Left ventricle myocardium inferior (tissue), 1 donor: ENCODE measurements at places on chromosomes 7 and 10. TPM values are rescaled to one million over a fixed set of nuclear protein-coding genes. Genes with fewer than 3 reads are reported as not detected.

MRLN gene
- total RNA-seq = not detected

SEMA3D gene
- total RNA-seq = 1.8 TPM

DNA sequence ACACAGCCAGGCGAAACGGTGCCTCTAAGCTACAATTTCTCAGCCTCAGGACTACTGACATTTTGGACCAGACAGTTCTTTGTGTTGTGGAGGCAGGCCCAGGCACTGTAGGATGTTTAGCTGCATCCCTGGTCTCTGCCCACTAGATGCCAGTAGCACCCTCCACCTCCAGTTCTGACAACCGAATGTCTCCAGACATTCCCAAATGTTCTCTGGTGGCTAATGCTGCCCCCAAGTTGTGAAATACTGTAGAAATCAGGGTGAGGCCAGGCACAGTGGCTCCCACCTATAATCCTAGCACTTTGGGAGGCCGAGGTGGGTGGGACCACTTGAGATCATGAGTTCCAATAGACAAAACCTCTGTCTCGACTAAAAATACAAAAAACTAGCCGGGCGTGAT, 18.2 kb downstream of the HNRNPF start:
- H3K27me3 ChIP-seq = no peaks in the 10 kb centered on the region
- H3K4me1 ChIP-seq = peaks cover 64% of the 10 kb centered on the region
- H3K27ac ChIP-seq = peak overlapping the region; percentile 31
- no peak for DNase-seq
- peaks cover 88% of the 10 kb centered on the region for H3K36me3 ChIP-seq
- no peak overlapping the region for H3K4me3 ChIP-seq

- no peaks in the 10 kb centered on the region for H3K27me3 ChIP-seq
- DNase-seq = no peak
- H3K36me3 ChIP-seq = no peaks in the 10 kb centered on the region
- no peaks in the 10 kb centered on the region for H3K4me1 ChIP-seq
- H3K27ac ChIP-seq = no peak overlapping the region
Measured at GRCh38 chr7:106185719-106186118, 73.6 kb upstream of the SYPL1 start.

AGAP4 gene
- total RNA-seq = 6.0 TPM

DNA sequence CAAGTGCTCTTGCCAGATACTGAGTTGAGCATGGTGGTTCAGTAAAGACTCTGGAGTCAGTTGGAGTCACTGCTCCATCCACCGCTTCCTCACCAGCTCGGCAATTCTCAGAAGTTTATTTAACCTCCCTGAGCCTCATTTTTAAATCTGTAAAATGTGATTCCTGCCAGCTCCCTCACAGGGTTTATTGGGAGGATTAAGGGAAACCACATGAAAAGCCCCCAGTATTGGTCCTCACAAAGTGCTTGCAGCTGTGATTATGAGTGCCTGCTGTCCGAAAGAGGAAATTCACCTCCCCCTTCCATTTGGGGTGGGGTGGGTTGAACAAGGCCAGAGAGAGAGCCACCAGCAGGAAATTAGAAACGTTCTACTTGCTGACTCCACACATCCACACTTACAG, 99.0 kb downstream of the AOAH start:
- no peak for DNase-seq
- H3K27ac ChIP-seq = no peak overlapping the region
- no peaks in the 10 kb centered on the region for H3K4me1 ChIP-seq
- H3K27me3 ChIP-seq = peaks cover 5% of the 10 kb centered on the region

ADRA2A gene
- 0.27 TPM for total RNA-seq

DNA sequence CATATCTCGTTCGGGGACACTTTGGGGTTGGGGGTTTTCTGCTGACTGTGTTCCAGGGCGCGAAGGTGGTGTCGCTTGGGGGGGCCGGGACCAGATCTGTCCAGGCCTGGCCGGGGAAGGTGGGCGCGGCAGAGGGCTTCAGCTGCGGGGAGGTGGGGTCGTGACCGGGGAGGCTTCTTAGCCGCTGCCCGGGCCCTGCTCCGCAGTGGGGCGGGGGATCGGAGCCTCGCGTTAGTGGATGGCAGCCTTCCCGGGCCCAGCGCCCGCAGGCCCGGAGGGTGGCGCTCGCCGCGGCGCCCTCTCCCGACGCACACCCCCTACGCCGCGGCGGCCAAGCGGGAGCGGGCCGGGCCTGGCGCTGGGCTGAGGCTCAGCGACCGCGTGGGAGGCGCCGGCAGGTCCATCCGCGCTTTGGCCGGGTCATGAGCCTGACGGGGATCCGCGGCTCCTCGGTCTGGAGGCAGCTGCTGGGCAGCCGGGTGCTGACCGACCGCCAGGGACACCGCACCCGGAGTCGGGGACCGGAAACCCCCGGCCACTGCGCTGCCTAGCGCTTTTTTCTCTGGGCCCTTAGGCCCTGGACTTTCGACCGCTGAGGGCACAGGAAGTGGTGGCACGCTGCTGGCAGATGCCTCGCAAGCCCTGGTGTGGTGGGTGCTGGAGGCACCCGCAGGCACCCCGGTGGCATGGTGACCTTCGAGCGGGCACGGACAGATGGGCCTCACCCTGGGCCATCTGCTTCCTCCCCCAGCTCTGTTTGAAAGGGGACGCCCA, 1.2 kb downstream of the AGAP3 start:
- no peaks in the 10 kb centered on the region for H3K27me3 ChIP-seq
- H3K4me1 ChIP-seq = peaks cover 84% of the 10 kb centered on the region
- DNase-seq = peak; percentile 72
- peak overlapping the region; percentile 88 for H3K27ac ChIP-seq

GRCh38 chr7:27418541-27418940, 175.9 kb downstream of the EVX1 start:
- H3K4me3 ChIP-seq = no peak overlapping the region
- no peaks in the 10 kb centered on the region for H3K4me1 ChIP-seq
- no peak for DNase-seq
- H3K36me3 ChIP-seq = no peaks in the 10 kb centered on the region

DNA sequence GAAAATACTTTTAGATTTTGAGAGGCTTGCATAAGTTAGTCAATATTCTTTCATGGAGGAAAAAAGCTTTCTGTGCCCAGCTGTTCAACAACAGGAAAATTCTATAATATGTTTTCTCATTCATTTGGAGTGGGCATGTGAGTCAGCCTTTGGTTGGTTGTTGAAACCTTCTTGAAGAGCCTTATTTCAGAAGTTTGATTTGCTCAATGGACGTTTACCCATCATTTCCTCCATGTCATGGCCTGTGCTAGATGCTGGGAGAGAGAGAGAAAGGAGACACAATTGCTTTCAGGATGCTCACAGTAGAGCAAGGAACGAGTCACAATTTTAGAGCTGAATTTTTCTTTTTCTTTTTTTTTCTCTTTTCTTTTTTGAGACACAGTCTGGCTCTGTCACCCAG, 181.7 kb downstream of the PRKCQ start:
- no peak overlapping the region for H3K27ac ChIP-seq
- H3K27me3 ChIP-seq = no peaks in the 10 kb centered on the region
- H3K4me1 ChIP-seq = peaks cover 5% of the 10 kb centered on the region
- DNase-seq = no peak
- H3K4me3 ChIP-seq = no peak overlapping the region
- no peaks in the 10 kb centered on the region for H3K36me3 ChIP-seq

RTKN2 gene
- not detected for total RNA-seq

GRCh38 chr10:119643306-119644204, 7.6 kb upstream of the BAG3 start:
- no peaks in the 10 kb centered on the region for H3K36me3 ChIP-seq
- DNase-seq = no peak
- H3K4me1 ChIP-seq = no peaks in the 10 kb centered on the region
- H3K27ac ChIP-seq = no peak overlapping the region
- no peak overlapping the region for H3K4me3 ChIP-seq
- no peaks in the 10 kb centered on the region for H3K27me3 ChIP-seq

- H3K4me3 ChIP-seq = no peak overlapping the region
- H3K27me3 ChIP-seq = no peaks in the 10 kb centered on the region
- DNase-seq = no peak
- H3K36me3 ChIP-seq = no peaks in the 10 kb centered on the region
- H3K27ac ChIP-seq = no peak overlapping the region
Measured at GRCh38 chr7:36034020-36034419, 119.0 kb upstream of the EEPD1 start.

GRCh38 chr7:155073922-155074321, 3.8 kb downstream of the HTR5A start:
- H3K36me3 ChIP-seq = no peaks in the 10 kb centered on the region
- H3K27me3 ChIP-seq = peaks cover 75% of the 10 kb centered on the region
- no peak for DNase-seq
- no peaks in the 10 kb centered on the region for H3K4me1 ChIP-seq

DNA sequence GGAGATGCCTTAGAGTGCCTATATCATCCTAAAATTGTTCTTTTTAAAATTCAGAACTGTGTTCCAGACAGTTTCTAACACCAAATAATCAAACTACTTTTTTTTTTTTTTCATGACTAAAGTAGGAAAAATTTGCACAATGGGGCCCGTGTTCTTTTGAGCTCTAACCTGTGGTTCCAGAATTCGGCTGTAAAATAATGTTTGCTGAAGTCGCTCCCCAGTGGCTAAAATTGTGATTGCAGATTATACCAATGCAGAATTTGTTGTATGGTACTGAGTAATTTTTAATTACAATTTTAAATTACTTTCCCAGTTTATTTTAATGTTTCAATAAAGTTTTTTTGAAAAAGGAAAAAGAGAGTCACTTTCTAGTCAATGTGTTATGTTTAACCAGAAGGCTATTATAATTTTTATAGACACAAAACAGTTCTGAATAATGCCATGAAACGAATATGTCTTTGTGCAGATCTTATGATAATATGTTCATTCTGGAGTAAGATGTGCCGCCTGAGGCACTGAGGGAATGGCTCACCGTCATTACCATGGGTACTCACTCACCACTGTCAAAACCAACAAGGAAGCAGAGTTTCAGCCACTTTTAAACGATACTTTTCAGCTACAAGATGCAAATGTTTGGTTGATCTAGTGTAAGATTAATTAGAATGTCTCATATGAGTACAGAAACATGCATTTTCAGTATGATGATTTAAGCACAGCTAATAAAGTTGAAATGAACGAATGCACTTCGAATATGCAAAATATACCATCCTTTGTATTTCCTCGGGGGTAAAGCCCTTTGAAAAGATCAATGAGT, 173.6 kb downstream of the PRKCQ start:
- no peak for DNase-seq
- no peaks in the 10 kb centered on the region for H3K36me3 ChIP-seq
- H3K27me3 ChIP-seq = peaks cover 9% of the 10 kb centered on the region
- H3K27ac ChIP-seq = no peak overlapping the region
- no peak overlapping the region for H3K4me3 ChIP-seq

DNA sequence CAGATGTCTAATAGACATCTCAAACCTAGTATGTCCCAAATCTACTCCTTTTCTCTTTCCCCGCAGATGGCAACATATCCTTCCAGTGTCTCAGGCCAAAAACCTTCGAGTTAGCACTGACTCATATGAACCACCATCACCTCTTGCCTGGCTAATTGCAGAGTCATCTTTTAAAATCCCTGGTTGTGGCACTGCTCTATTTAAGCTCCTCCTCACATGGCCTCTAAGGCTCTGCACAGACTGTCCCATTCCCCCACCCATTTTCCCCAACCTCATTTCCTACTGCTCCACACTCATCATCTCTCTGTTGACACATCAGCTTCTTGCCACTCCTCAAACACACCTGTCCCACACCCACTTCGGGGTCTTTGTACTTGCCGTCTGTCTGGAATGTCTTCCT, 16.8 kb upstream of the HBP1 start:
- peaks cover 10% of the 10 kb centered on the region for H3K4me1 ChIP-seq
- H3K27ac ChIP-seq = no peak overlapping the region
- H3K27me3 ChIP-seq = no peaks in the 10 kb centered on the region
- no peak overlapping the region for H3K4me3 ChIP-seq
- DNase-seq = no peak

NKX1-2 gene
- not detected for total RNA-seq

ITPRID1 gene
- not detected for total RNA-seq

- H3K4me3 ChIP-seq = no peak overlapping the region
- peak overlapping the region; percentile 19 for H3K27ac ChIP-seq
- H3K4me1 ChIP-seq = peaks cover 23% of the 10 kb centered on the region
- DNase-seq = no peak
- peaks cover 45% of the 10 kb centered on the region for H3K27me3 ChIP-seq
Measured at GRCh38 chr10:126224967-126225671, 163.2 kb downstream of the ADAM12 start.
